ENCODE measurements at places on chromosomes 7 and 10.

DNA sequence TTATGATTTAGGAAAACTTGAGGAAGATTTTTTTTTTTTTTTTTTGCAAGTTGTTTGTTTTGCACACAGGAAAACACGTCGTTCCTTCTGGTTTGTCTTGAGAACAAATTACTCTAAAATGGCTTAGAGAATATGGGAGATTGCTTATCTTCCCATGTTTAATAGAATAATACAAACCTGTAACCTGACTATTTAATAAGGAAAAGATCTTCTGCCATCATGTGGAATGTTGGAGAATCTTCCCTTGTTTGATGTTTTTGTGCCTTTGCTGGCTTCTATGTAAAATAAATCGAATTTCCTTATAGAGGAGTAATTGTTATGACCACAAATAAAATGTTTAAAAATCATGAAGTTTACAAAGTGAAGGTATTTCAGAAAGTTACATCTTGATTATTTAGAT is 818.8 kb downstream of the GATA3 start:
- DNase-seq = no peak

DNA sequence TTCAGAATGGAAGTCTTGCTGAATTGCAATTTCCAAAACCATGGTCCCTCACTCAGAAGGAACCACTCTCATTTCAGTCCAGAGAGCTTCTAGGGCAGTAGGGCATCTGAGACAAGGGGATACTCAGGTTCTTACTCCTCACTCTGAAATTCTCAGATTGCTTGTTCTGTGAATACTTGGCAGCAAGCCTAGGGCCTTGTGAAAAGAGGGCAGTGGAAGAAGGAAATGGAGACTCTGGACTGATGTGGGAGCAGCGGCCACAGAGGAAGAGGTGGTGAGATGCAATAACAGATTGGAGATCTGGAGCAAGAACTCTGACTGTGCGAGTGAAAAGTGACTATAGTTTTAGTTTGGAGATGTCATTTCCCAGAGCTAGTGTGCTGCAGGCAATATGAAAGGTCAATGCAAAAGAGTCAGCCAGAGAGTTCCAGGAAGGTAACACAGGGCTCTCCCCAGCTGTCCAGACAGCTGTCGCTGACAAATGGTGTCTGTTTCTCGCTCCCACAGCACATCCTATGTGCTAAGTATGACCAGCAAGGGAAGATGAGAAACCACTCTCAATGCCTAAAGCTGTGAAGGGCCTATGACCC is 291.6 kb upstream of the KIAA1217 start:
- no peak for DNase-seq

GRCh38 chr10:3258394-3258793 is 85.8 kb upstream of the PITRM1 start:
- no peak for DNase-seq

DNA sequence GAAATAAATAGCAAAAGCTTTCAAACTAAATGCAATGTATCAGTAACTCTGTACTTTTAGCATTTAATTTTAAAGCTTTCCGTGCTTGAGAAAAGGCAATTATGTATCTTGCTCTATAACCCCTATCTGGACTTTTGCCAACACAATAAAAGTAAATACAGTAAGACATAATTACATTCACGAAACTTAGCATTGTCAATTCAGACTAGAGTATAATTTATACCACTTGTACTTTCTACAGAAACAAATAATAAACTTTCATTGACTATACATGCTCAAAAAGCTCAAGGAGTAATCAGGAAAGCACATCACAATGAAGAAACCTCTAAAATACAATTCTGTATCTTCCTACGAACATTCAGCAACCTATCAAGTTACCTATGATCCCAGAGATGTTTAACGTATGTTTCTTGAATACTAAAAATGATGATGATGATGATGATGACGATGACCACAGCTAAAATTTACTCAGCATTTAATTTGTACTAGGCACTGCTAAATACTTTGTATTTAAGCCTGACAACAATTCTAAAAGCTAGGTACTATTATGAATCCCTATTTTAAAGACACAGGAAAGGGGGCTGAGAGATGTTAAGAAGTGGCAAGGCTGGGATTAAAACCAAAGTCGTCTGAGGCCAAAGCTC is 44.9 kb downstream of the MINDY3 start:
- no peak for DNase-seq
